ENCODE measurements at places on chromosomes 3 and 15. TPM values are rescaled to one million over a fixed set of nuclear protein-coding genes. Genes with fewer than 3 reads are reported as not detected.

- peak; percentile 64 for DNase-seq
Measured at GRCh38 chr15:71282076-71282475, 166.8 kb downstream of the THSD4 start.

DNA sequence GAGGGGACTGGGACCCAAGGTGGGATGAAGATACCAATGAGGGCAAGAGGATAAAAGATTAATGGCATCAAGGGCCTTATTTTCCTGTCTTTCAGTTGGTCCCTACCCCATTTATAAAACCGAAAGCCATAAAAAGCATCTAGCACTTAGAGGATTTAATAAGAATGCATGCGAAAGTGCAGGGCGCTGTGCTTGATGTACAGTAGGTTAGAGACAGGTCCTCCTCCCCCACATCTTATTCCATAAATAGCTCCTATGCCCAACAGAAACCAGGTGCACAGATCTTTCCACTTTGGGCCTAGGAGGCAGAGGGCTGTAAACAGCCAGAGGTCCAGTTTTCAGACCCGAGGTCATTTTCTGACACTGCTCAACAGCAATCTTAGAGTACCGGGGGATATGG, 1.2 kb downstream of the LPCAT4 start:
- peak; percentile 10 for DNase-seq

DNA sequence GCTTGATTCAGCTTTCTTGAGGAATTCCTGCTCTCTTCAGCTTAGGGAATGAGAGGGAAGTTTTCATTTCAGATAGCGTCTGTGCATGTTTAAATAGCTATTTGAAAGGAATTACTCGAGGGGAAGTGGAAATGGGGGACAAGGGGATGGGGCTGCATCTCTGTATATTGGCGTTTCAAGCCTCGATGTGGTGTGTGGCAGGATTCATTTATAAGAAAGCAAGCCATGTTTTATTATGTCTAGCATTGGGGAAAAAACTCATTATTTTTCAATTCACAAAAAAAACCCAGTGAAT, 1.0 kb downstream of the ATP2C1 start:
- no peak for DNase-seq

DNA sequence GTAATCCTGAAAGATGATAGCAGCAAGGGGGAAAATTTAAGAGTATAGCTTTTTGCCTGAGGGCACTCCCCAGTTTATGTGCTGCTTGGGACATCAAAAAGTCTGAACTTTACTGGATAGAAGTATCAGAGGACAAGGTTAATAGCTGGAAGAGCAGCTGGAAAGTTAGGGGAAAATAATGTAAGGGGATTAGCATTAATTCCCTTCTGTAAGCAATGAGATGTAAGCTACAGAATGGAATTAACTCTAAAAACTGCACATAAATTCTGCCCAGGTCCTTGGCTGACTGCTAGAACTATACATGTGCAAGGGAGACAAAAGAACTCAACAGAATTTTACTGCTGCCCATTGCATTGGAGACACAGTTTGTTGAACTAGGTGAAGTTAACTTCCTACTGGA, 55.6 kb downstream of the ATP11B start:
- DNase-seq = no peak

Gene RAD51
- total RNA-seq = 0.94 TPM
